ENCODE measurements at places on chromosomes 2 and 18.
A peak's percentile ranks its signal among the peaks of the same experiment; 100 is the strongest.

- no peak for DNase-seq
Measured at GRCh38 chr2:43239981-43240765, 13.8 kb upstream of the ZFP36L2 start.

- peak; percentile 81 for DNase-seq
Measured at GRCh38 chr18:5630057-5630899, 86.5 kb upstream of the EPB41L3 start.

DNA sequence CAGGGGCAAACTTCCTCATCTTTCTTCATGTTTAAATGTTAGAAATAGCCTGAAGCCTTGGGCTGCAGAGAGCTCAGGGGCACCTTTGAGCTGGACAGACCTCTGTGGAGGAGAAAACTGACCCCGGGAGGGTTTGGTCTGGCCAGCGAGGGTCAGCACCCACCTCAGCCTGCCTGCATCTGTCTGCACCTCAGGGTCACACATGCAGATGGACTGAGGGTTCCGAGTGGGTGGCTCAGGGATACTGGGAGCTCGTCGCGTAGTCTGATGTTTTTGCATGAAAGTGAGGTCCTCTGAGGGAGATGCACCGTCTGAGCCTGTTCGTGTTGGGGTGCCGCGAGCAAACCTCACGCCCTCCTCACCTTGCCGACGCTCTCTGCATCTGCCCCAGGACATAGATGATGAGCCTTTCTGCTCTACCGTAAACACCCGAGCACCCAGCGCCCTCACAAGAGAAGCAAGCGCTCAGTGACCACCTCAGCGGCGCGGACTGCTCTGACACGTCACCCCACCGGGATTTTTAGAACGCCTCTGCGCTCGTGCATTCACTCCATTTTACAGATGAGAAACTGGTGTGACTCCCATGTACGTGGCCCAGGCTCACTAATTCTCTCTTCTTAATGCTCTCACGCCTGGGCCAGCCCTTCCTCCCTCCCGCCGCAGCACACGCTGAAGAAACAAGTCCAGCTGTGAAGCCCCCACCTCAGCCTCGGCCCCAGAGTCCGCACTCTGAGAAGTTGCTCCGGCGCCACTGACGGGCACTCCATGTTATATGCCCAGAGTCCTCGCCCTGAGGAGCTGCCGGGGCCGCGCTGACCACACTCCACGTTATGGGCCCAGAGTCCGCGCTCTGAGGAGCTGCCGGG is 9.5 kb downstream of the KCNG2 start:
- DNase-seq: peak; percentile 30

- DNase-seq: no peak
Measured at GRCh38 chr2:203867561-203868200, at the start of gene CTLA4. CTLA4 (plus strand) TSS chr2:203867771; CDS start chr2:203867943, 172 bp downstream.

DNA sequence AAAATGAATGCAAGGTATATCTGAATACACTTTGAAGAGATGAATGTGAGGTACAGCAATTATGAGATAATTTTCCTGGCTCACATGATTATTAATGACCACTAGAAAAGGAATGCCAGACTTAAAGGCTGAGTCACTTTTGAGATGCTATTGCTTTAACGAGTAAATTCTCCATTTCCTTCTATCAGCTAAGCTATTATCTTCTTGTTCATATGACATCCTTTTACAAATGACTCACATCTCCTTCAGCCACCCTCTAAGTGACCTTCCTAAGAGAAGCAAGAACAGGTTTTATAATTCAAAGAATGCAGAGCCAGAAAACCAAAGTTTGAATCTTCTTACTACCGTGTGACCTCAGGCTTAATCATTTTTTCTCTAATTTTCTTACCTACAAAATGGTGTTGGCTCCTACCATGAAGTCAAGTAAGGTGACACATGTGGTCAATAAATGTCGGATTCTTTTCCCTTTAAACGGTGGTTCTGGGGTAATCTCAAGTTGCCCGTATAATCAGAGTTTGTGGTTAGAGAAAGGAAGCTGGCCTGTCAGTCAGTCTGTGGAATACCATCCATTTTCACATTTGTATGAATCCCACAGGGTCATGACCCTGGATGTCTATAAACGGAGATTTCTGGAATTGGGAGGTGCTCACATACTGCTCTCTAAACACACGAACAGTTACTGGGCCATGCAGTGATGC is 184.0 kb upstream of the PID1 start:
- no peak for DNase-seq

GRCh38 chr2:218471036-218471435 is 52.1 kb downstream of the VIL1 start:
- DNase-seq: no peak

GRCh38 chr18:49886891-49887764 is 73.8 kb upstream of the ACAA2 start:
- DNase-seq: no peak

DNA sequence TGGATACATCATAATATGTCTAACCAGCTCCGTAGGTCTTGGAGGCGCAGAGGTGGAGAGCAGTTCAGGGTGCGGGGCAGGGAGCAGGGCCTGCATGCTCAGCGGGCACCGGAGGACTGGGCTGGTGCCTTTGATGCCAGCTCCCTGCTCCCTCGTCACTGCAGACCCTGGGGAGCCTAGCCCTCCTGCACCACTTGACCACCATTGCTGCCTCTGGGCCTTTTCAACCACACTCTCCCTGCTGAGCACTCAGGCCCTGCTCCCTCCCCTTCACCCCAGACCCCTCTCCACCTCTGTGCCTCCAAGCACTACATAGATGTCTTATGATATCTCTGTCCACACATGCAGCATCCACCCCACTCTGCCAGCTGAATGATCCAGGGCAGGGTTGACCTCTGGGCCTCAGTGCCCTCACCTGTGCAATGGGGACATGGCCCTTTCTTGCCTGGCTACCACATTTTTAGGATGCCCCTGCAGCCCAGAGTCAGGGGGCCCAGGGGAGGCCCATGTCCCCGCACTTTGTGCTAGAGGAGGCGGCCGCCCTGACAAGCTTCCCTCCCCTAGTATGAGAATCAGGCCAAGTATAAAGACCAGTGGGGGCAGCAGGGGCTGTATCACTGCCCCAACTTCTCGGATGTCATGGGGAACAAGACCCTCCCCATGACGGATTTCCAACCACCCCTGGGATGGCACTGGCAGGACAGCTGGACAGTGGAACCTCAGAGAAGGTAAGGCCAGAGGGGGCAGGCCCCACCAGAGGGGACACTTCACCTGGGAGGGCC is 46.3 kb downstream of the FER1L5 start:
- no peak for DNase-seq

DNA sequence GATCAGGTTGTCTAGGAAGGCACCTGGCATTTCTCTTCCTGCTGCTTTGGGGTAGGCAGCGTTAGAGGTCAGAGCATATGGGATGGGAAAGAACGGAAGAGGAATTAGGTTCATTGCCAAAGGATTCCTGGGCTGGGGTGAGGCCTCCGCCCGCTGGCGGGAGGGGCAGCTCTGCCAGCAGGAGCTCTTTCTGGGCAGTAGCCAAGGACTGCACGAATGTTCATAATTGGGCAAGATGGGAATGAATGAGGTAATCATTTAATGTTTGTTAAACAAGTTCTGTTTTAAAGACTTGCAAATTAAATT is 253.9 kb downstream of the AGAP1 start:
- DNase-seq: no peak

DNA sequence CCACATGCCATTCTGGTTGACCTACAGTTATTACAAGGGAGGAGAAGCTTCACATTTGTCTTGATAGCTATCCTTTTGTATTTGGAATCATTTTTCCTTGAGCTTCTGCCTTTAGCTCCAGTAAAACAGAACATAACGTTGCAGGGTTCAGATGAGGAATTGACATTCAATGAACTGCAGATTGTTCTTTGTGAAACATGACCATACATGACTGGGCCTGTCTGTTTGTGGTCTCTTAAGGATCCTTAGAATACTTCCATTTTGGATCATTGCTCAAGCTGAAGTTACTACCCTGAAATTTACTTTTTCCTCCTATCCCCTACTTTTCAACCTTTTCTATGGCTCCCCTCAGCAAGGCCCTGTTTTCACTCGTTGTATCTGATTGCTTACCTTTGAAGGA is 1281.7 kb upstream of the CELF4 start:
- no peak for DNase-seq

- DNase-seq: no peak
Measured at GRCh38 chr2:67792681-67793091, 270.1 kb downstream of the C1D start.

DNA sequence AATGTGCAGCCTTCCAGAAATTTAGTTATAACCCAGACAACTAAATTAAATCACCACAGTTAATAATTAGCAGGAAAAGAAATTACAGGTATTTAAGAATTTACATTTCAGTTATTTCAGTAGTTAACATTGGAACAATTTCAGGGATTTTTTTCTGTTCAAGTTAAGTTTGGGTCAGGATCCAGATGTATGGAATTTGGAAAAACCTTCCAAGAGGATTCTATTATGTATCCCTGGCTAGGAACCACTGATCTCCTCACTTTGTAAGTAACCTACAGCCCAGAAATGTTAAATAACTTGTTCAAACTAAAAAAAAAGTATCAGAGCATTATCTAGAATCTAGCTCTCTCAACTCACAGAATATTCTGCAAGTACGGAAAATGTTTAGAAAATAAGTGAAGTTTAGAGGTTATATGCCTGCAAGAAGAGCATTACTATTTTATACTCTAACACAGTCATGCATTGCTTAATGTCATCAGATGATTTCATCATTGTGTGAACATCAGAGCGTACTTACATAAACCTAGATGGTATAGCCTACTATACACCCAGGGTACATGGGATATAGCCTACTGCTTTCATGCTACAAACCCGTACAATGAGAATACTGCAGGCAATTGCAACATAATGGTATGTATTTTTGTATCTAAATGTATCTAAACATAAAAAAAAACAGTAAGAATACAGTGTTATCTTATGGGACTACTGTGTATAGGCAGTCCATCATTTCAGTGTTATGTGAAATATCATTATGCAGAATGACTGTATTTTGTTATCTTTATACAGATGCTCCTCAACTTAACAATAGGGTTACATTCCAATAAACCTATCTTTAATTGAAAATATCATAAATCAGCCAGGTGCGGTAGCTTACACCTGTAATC is 6.1 kb downstream of the NCKAP1 start:
- DNase-seq: no peak

GRCh38 chr2:111148925-111149324 is 28.2 kb downstream of the BCL2L11 start:
- no peak for DNase-seq

- DNase-seq: no peak
Measured at GRCh38 chr2:200435379-200435778, 74.5 kb downstream of the KCTD18 start.

DNA sequence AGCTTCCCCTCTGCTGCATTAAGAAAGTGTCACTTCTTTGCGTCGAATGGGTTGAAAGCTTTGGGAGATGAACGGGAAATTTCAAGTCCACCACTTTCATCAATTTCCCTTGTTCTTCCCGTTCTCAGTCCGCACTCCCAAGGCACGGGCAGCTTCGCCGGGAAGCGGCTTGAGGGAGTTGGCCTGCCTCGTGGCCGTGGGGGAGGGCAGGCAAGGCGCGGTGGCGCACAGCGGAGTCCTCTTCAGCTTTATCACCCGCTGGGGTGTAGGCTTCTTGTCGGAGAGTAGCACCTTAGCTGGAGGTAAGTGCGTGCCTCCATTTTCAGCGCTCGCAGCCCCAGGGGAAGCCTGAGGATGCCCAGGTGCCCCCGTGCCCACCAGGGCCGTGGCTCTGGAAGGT is 19.9 kb downstream of the KCTD18 start:
- no peak for DNase-seq

GRCh38 chr18:13730481-13730880 is 4.0 kb downstream of the RNMT start:
- no peak for DNase-seq

DNA sequence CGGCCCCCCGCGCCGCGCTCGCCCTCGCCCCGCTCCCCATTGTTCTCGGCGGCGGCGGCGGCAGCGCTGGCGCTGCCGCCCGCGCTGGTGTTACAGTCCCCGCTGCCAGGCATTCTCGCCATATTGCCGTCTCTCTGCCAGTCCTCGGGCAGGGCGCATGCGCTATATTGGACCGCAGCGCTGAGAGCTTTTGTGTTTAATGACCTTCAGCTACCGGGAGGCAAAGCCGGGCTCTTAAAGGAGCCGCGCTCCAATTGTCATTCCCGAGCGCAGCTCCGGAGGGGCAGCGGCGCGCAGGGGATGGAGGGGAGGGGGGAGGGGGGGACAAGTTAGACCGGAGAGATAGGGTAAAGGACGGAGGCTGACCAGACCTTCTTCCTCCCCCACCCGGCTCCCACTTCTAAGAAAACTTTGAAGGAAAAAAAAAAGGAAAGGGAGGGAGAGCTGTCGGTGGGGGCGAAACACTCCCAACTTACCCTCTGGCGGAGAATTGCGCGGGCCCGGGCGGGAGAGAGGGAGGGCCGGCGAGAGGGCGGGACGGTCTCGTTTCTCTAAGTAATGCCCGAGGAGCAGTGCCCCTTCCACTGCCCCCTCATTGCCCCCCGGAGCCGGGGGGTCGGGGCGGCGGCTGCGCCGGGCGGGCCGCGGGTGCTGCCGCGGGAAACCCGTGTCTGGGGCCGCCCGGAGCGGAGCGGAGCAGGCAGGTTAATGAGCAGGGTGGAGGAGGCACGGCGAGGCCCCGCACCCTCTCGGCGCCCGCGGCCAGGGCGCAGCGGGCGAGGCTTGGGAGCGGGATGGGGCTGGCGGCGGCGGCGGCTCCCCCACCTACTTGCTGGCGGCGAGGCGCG is at the start of gene KCTD1:
Gene KCTD1 (minus strand): TSS at position 139 of the 848 bp plus-strand sequence. CDS start 17 bp downstream, at position 122.
- DNase-seq: peak; percentile 84

- DNase-seq: no peak
Measured at GRCh38 chr2:160375037-160375436, 118.6 kb downstream of the RBMS1 start.

GRCh38 chr2:121489911-121490583 is 40.6 kb upstream of the RNU4ATAC start:
- no peak for DNase-seq

DNA sequence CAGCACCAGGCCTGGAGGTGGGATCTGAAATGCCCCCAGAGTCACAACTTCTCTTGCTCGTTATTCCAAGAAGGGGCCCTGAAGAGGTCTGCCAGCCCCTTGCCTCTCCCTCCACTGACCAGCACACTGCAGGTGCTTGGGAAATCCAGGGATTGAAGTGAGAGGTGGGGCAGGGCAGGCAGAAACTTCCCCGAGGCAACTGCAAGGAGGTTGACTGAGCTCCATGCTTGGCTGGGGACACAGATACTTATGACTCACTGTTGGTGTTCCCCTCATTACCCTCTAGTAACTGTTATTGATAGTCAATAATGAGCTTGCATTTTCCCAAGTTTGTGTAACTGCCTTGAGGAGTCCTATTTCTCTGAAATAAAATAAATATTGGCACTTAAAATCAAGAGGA is 47.5 kb downstream of the MARCO start:
- no peak for DNase-seq

GRCh38 chr2:25170888-25171287 is 2.5 kb upstream of the POMC start:
- DNase-seq: no peak
